Left renal cortex interstitium (tissue), 4 donors: ENCODE measurements at places on chromosomes 5 and 9. TPM values are rescaled to one million over a fixed set of nuclear protein-coding genes. Genes with fewer than 3 reads are reported as not detected.

FBP2 gene
- polyA plus RNA-seq, result 0.08 TPM

GMCL2 gene
- 0.06 TPM for polyA plus RNA-seq

NRARP gene
- polyA plus RNA-seq, result 8.3 TPM

FGF10 gene
- polyA plus RNA-seq, result 10.4 TPM

- DNase-seq, result no peak
Measured at GRCh38 chr5:106843812-106844416, 826.8 kb downstream of the EFNA5 start.

GRCh38 chr5:180302256-180302655, 10.4 kb upstream of the MAPK9 start:
- DNase-seq, result no peak

LECT2 gene
- 1.3 TPM for polyA plus RNA-seq

GRCh38 chr9:83012922-83013838, 49.8 kb downstream of the RASEF start:
- DNase-seq, result no peak

UGT3A1 gene
- polyA plus RNA-seq, result 87.6 TPM

DNA sequence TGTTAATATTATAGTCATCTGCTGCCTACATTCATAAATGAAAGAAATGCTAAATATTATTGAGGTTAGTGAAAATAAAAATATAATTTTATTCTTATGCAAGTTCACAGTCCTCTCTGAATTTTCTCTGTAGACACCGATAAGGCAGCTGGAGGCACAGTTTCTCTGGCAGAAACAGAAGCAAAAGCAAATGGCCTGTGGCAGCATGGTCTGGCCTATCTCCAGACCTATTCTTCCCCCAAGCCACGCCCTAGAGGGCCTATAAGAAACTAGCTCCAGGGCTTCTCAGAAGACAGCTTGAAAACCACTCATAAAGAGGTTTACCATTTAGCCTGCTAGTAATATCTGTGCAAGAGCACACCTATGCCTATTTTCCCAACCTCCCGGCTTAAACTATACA, 28.4 kb downstream of the MRPS27 start:
- DNase-seq, result no peak

FGFR4 gene
- 89.8 TPM for polyA plus RNA-seq

DNA sequence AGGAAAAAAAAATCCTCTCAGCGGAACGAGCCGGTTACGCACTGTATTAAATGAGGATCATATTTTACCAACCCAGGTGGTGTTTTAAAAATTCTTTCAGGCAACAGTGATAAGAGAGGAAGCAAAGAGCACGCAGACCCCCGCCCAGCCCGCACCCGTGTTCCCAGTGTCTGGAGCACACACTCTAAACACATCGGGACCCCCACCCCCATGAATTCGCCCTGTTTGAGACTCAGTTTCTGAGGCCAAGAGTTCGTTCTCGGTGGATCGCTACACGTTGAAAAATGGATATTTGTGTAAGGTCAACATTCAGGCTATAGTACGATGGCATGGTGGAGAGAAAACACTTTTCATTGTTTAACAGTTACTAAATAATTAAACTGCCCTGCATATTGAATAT, 196.3 kb downstream of the MEF2C start:
- DNase-seq, result no peak

SPINK4 gene
- polyA plus RNA-seq, result not detected

- DNase-seq, result no peak
Measured at GRCh38 chr5:71537687-71538086, 49.5 kb upstream of the MCCC2 start.

DNA sequence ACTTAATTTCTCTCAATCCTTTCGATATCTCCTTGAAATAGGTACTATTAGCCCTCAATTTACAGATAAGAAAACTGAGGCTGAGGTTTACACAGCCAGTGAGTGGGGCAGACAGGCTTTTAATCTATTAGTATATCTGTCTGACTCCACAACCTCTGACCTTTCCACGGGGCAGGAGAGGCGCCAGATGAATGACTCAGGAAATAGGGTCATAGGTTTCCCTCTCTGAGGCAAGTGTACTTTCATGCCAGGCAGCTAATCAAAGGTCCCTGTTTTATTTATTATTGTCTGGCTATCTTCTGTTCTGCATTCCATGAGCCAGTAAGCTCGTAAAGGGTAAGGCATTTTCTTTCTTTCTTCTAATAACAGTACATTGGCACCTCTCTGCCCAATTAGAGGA, 79.6 kb upstream of the KLF4 start:
- no peak for DNase-seq

DNA sequence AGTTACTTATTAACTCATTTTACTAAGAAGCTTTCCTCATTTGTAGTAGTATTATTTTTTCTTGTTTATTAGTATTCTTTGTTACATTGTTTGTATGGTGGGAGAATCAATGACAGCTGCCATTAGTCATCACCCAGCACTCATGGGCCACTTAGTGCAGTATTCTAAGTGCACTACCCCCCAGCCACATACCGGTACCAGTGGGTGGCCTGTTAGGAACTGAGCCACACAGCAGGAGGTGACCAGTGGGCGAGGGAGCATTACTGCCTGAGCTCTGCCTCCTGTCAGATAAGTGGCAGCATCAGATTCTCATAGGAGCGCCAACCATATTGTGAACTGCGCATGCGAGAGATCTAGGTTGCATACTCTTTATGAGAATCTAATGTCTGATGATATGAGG, 24.2 kb upstream of the CAMLG start:
- DNase-seq, result no peak

CAVIN4 gene
- 4.4 TPM for polyA plus RNA-seq

CCDC183 gene
- 7.7 TPM for polyA plus RNA-seq
